GM03348 (cell line): ENCODE measurements at places on chromosomes 11 and 22.

DNA sequence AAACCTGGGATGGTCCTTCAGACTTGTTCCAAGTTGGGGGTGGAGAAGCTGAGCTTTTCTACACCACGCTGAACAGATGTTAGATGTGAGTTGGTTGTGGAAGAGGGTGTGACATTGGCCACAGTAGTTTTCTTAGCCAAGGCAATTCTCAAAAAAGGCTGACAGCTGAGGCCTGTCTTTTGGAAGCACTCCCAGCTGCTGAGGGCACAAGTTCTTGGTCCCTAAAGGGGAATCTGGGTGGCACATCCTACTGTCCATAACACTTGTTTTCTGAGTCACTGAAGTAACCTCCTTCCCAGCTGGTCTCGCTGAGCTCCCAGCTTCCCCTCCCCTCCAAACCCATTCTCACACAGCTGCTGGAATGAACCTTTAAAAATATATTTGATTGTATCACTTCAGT is 375.7 kb upstream of the KIRREL3 start:
- no peak for DNase-seq

- DNase-seq, result no peak
Observed at GRCh38 chr11:61004180-61004611, 32.7 kb downstream of the CD6 start.

GRCh38 chr11:85784480-85785265 is 26.3 kb downstream of the SYTL2 start:
- no peak for DNase-seq

DNA sequence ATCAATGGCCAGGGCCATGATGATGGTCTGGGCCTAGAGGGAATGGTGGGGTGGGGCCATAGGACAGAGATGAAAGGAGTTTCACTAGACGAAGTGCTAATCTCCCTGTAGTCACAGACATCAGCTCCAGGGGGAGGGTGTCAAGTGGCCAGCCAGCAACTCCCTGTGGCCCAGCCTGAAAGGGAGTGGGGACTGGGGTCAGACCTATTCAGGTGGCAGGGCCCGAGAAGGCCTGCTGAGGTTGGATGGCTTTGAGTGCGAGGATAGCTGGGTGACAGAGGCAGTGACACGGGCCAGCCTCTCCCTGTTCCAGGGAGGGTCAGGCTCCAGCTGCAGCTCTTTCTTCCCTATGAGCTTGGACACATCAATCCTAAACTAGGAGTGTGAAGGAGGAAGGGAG is 11.0 kb downstream of the TOB2 start:
- no peak for DNase-seq

DNA sequence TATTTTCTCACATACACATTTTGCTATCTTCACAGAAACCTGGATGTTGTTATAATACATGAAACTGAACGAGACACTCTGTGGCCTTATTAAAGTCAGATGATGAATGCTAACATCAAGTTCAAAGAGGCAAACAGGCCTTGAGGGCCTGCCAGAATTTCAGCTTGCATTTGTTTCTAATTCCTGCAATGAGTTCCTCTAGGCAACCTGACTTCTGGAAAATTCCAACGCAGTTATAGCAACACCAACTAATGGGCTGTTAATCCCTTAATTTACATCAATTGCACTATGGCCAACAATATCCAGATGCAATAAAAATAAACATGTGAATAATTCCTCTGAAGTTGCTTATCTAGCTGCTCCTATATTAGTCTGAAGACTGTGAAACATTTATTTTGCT is 19.1 kb downstream of the PAX6 start:
- no peak for DNase-seq

- no peak for DNase-seq
Observed at GRCh38 chr11:36295926-36296325, at the start of gene PRR5L. Gene PRR5L (plus strand): TSS chr11:36296288. CDS start chr11:36401122, 104,834 bp downstream.

GRCh38 chr22:38946771-38947170 is 10.6 kb upstream of the APOBEC3A start:
- DNase-seq, result no peak

DNA sequence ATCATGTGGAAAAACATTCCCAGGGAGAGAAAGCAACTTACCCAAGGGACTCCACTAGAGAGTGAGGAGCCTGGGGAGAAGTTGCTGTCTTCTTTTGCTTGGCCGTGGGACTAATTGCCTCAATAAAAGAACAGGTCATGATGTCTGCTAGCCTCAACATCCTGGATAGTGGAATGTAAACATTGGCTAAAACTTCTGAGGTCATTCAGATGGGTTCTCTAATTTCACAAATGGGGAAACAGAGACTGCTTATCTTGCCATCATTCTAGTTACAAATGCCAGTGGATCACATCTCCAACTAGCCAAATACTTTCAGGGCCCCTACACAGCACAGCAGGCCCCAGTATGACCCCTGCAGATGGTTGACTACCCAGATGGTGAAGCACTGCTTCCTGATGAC is 28.4 kb upstream of the PAMR1 start:
- peak; percentile 77 for DNase-seq
